HuH-7 (cell line): ENCODE measurements at places on chromosomes 4 and X.

GRCh38 chr4:20255823-20256222 is 4.1 kb downstream of the SLIT2 start:
- DNase-seq, result no peak

DNA sequence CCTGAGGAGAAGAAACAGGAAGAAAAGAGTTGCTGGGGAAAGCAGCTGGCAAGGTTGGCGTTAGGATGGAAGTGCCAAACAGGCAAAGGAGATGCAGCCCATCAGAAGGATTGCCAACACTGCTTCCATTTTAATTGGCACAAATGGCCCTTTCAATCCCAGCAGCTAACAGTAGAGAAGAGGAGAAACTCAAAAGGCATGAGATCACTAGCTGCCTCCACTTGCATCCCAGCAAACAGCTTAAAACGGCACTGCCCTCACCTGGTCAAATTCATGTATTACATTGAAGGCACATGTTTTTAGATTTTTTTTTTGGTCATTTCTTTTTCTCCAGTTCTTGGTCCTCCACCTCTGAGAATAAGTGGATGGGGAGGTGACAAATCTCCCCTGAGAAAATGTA is 14.9 kb upstream of the LOC101059915 start:
- peak; percentile 67 for DNase-seq

- no peak for DNase-seq
Measured at GRCh38 chr4:126916626-126917140, 716.1 kb upstream of the INTU start.

DNA sequence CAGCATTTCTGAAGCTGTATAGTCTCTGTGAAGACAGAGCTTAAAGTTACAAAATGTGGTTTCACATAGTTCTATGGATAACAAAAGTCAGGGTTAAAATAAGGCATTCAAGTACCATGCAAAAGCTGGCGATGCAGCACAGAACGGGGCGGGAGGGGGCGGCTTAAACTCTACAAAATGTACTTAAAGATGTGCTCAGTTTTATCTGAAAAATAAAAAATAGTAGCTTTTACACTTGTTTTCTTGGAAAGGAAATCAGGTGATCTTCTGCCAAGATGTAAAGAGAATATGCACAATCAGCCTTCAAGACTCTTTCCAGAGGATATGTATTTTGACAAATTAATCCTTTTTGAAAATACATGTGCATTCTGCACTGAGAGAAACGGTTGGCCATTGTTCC is 301.7 kb upstream of the EMCN start:
- no peak for DNase-seq

GRCh38 chr4:181810711-181811110 is 432.5 kb upstream of the TENM3 start:
- DNase-seq, result no peak

DNA sequence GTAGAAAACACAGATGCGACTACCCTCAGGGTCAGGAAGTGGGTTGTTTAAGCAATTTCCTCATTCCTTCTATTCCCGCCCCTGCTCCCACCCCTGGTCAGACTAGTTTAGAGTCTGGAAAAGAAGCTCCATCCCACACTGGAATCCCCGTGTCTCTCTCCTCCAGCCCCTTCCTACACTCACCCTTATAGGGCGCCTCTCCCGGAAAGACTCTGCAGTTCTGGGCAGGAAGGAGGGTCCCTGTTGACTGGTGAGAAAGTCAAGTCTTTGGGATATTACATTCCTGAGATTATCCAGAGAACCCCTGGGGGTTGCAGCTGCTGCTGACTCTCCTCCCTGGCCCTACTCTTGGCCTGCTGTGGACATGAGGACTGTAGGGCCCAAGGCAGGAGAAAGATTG is 11.9 kb downstream of the STARD8 start:
- DNase-seq, result no peak

GRCh38 chr4:102139132-102139573 is 206.1 kb downstream of the SLC39A8 start:
- no peak for DNase-seq

GRCh38 chrX:96683997-96684338 is 674 bp upstream of the DIAPH2 start:
- no peak for DNase-seq

DNA sequence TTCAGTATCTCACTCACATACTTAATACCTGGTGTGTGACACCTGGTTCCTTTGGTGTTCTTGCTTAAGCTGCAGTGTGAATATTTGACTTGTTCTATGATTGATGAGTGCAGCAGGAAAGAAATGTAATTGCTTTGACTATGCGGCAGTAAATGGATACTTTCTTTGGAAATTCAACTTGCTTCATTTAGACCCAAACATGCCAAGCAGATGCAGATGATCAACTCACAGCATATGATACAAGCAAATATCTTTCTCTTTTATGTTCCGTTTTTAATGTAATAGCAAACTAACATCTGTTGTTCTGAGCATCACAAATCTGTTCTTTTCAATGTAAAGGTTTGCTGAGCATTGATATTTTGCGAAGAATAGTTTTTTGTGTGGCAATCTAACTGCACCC is 549.5 kb downstream of the C4orf33 start:
- DNase-seq, result no peak

GRCh38 chr4:149751174-149751573 is 64.5 kb downstream of the IQCM start:
- no peak for DNase-seq

- peak; percentile 31 for DNase-seq
Measured at GRCh38 chr4:27684610-27685011, 824.0 kb downstream of the STIM2 start.

GRCh38 chr4:26916195-26916594 is 55.6 kb downstream of the STIM2 start:
- no peak for DNase-seq
